Inflammatory macrophage treated with lipopolysaccharide for 1 hour (primary cell): ENCODE measurements at places on chromosomes 5 and 9.

- no peak for DNase-seq
Measured at GRCh38 chr9:33138768-33139167, 28.4 kb downstream of the B4GALT1 start.

DNA sequence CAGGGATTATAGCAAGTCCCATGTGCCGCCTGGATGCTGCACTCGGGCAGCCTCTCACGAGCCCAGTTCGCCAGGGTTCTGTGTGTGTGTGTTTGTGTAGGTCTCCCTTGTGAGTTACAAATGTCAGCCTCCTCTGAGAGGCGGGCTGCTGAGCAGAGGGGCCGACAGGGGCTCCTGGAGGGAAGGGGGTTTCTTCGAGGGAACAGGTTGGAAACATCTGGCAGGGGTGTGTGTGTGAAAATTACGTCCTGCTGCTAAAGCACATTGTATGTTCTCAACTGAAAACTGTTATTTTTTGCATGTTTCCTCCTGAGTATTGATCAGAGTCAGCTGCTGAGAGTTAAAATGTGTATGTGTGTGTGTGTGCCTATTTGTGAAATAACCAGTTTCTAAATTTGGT is 9.7 kb downstream of the GALNT10 start:
- no peak for DNase-seq

GRCh38 chr9:34463098-34463900 is 4.7 kb downstream of the DNAI1 start:
- no peak for DNase-seq

DNA sequence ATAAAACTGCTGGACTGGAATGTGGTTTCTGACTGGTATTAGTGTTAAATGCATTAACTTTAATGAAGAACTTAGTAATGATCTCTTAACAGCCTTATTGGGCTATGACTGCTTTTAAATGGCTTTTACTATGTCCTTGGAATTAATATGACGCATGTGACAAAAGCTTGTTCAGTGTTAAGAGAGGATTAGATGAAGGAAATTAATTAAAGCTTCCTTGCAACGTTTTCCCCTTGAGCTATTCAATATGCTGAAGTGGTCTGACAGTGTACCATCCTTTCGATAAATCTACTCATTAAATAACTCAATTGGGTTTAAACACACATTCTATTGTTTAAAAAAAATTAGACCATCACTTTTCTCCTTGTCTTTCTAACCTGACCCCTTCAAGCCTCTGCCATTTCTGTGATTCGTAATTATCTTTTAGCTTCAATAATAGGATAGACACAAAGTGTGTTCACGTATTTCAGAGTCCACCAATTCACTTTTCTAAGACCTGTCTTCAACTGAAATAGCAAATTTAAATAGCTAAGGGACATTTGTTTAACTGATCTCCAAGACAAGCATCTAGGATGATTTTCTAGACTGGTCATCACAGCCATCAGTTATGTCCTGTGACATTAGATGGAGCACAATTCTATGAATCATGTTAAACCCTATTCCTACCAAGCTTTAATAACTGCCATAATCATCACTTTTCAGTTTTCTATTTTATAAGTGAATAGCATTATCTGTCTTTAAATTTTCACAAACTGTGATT is 1258.0 kb upstream of the CDH9 start:
- no peak for DNase-seq

DNA sequence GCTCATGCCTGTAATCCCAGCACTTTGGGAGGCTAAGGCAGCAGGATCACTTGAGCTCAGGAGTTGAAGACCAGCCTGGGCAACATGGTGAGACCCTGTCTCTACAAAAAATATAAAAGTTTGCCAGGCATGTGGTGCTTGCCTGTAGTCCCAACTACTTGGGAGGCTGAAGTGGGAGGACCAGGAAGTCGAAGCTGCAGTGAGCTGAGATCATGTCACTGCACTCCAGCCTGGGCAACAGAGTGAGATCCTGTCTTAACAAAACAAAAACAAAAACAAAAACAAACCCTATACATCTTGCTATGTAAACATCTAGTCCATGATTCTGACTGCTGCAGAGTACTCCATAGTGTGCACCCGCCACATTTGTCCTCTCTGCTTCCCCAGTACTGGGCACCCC is 19.8 kb upstream of the PPP2CA start:
- no peak for DNase-seq

DNA sequence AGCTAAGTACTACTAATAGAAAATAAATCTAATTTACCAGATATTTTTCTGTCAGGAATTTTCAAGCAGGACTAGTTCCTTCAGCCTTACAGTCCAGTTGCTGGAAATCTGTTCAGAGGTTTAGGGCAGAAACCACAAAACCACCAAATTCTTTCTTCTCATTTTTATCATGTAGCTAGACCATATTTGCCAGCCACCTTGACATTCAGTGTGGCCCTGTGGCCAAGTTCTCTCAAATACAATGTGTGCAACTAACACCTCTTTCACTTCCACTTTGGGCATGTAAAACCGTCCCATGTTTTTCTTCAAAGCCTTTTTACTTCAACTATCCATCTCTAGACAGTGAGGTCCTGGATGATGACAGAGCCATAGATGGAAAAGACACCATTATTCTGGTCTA is 1133.2 kb upstream of the CDH18 start:
- no peak for DNase-seq

- peak; percentile 80 for DNase-seq
Measured at GRCh38 chr9:92780206-92780605, 15.6 kb upstream of the BICD2 start.

- DNase-seq = no peak
Measured at GRCh38 chr5:9596171-9596780, 33.9 kb downstream of the TAS2R1 start.

DNA sequence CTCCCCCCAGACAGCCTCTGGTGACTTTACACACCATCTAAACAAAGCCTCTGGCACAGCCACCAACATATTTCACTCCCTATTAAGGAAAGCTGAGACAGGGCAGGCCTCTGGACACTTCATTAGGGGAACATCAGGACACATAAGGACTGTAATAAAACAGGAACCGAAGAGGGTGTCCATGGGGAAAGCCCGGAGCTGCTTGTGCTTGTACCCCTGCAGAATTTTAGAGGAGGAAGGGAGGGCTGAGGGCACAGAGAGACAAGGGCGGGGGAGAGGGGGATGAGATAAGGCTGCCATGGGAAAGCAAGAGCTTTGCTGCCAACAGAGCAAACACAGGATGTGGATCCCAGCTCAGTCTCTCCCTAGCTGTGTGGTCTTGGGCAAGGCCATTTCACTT is 138.4 kb downstream of the ASTN2 start:
- DNase-seq = no peak

- DNase-seq = no peak
Measured at GRCh38 chr5:100646011-100646410, 110.8 kb downstream of the FAM174A start.

DNA sequence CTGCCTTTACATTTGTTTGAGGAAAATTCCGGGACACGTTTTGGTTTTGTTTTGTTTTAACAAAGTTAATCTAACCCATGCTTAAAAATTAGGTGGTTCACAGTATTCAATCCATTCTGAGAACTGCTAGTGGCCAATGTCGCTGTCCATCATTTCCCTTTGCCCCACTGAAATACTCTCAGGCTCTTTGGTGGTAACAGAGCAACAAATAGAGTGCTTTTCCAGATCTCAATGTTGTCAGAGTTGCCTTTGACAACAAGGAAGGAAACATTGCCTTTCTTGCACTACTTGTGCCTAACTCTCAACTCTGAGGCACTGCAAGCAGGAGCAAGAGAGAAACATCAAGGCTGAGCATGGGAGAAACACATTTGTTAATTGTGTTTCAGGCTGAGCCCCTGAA is 154.0 kb downstream of the MCTP1 start:
- no peak for DNase-seq

- DNase-seq = no peak
Measured at GRCh38 chr5:176355400-176356178, 6.0 kb downstream of the KIAA1191 start.

DNA sequence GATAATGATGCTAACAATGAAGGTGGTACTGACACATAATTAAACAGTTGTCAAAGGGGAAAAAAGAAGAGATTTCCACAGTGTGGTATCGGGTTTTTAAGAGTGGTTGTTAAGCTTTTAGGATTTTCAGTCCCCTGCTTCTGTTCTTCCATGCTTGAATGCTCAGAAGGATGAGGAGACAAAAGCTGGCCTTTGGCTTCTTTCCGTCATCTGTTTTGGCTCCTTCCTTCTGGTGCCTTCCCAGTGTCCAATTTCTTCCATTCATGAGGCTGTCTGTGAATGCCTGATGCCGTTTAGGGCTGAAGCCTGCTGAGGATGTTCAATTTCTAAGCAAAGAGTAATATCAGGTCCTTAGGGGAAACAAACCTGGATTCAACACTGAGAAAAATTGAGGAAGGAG is 179.6 kb upstream of the GLRA1 start:
- no peak for DNase-seq

- DNase-seq = no peak
Measured at GRCh38 chr5:10376544-10376943, 23.0 kb downstream of the MARCHF6 start.

DNA sequence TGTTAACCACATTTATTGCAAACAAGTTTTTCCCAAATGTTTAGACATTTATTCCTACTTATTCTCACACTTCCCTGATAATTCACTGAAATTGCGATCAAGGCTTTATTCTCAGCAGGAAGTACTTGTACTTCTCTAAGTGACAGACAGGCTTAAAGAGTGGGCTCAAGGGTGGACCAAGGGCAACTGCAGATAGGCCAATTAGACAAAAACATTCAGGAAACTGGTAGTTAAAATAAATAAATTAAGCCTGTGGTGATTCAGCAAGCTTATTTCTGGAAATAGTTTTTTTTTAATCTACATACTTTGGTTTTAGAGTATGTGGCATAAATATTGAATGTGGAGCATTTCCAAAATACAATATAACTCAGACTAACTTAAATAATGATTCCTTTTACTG is 136.1 kb downstream of the UGCG start:
- DNase-seq = no peak

GRCh38 chr9:71774920-71775319 is 6.6 kb upstream of the CEMIP2 start:
- no peak for DNase-seq

DNA sequence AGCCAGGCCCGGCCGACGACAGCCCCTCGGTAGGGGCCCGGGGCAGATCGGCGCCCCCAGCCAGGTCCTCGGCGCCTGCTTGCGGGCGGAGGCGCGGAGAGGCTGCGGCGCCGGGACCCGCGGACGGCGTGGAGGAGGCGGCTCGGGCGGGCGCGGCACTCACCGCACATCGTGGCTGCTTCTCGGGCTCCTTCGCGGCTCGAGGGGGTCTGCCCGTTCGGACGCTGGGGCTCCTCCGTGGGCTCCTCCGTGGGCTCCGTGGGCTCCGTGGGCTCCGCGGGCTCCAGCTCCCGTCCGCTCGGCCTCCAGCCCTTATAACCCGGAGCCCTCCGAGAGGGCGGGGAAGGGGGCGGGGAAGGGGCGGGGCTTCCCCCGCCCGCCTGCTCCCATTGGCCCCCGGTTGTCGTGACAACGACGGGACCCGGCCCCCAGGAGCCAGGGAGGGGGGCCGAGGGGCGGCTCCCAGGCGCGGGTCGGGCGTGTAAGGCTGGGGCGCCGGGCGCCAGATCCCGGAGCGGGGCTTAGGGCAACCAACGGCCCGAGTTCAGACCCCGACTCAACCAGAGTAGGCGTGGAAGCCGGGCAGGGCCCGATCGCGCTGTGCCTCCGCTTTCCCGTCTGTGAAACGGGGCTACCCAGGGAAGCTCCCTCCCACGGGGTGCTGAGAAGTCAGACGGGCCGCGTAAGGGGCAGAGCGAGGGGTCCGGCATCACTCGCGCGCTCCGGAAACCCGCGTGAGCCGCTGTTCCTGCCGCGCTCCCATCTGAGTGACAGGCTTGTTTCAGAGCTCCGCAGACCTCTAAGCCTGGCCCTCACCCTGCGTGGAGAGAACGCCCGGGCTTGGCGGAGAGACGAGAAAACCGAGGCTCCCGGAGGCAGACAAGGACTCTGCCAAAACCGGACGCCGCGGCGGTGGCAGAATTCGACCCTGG is at the start of gene GFPT2:
TSS of gene GFPT2 (minus strand) at position 289 of the 932 bp plus-strand sequence. CDS start at position 170, 119 bp downstream.
- peak; percentile 43 for DNase-seq

DNA sequence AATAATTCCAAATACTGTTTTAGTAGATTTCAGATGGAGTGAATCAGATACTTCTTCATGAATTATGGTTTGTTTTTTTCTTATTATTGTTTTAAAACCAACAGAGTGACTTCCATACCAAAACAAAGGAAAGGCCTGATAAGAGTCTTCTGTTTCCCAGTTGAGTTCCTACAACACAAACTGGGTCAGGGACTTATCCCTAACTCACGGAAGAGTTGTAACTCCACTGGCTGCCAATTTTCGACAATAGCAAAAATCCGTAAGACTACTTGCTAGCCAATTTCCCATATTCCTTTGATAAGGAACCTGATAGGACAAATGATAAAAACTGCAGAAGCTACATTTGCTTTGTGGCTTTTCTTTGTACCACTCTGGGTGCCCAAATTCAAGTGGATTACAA is 219.2 kb downstream of the AP3B1 start:
- DNase-seq = no peak

DNA sequence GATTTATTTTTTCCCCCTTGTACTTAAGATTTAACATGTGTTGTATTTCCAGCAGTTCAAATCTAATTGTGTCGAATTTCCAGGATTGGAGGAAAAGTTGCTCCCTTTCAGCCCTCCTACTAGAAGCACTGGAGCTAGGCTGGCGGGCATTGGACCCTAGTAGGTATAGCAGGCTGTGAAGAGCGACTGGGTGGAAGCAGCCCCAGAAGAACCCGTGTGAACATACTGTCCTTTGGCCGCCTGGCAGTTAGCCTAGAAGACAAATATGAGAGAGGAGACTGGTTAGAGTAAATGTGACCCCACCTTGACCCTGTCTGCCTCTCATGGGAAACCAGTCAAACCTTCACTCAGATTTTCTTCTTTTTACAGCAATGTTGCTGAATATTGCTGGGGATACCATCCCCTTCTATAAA is 13.9 kb downstream of the ALDOB start:
- DNase-seq = no peak

DNA sequence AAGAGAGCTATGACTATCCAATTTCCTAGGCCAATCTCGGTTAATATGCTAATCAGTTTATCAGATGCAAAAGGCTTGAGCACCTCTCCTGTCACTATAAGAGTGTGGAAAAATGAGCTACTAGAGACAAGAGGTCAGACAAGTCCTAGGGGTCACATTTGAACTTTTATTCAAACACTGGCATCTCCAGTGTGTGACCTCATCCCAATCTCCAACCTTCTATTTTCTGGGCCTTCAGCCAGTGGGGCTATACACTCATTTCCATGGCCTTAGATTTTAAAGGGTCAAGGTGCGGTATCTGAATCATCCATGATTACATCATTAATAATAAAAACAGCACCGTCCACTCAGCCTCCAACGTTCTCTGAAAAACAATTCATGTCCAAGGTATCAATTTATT is 139.6 kb upstream of the LRRTM2 start:
- no peak for DNase-seq

GRCh38 chr9:70580606-70581195 is 166.2 kb upstream of the KLF9 start:
- DNase-seq = peak; percentile 87

DNA sequence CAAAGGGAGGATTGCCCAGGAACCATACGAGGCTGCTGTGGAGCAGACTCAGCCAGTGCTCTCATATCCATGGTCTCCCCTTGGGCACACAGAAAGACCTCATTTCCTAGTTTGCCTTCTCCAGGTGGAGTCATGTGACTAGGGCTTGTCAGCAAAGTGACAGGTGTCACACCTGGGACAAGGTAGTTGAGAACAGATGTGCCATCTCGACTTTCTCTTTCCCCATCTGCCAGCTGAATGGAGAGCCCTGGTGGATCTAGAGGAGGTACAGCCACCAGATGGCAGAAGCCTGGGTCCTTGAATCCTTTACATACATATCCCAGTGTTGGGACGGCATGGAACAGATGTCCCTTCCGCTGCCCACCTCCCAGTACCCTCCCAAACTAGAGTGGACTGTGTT is 42.9 kb upstream of the ALDOB start:
- DNase-seq = no peak

GRCh38 chr9:87494970-87495471 is 2.6 kb upstream of the DAPK1 start:
- DNase-seq = peak; percentile 72
